Kidney (tissue), 22 donors: ENCODE measurements at places on chromosomes 11 and 22.
A peak's percentile ranks its signal among the peaks of the same experiment; 100 is the strongest.

GRCh38 chr22:49983148-49984042, 22.8 kb downstream of the PIM3 start:
- DNase-seq: no peak

GRCh38 chr11:97332271-97332670, 942.5 kb downstream of the JRKL start:
- no peak for DNase-seq

GRCh38 chr11:132278801-132279574, 908.6 kb downstream of the NTM start:
- peak; percentile 49 for DNase-seq

DNA sequence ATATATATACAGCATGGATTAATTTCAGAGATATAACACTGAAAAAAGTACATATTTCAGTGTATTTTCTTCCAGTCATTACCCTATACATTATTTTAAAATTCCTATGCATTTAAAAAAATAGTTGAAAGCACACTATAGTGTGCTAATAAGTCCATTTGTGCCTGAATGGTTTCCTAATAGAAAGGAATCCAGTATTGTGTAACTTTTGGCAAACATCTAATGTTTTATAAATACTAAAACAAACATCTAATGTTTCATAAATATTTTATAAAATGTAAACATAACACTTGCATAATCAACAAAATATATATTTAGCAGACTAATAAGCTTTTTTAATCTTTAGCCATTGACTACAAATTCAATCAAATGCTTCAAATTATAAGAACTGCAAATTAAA, 126.6 kb upstream of the FIBIN start:
- no peak for DNase-seq

- no peak for DNase-seq
Observed at GRCh38 chr11:70669871-70670675, 271.7 kb downstream of the CTTN start.

DNA sequence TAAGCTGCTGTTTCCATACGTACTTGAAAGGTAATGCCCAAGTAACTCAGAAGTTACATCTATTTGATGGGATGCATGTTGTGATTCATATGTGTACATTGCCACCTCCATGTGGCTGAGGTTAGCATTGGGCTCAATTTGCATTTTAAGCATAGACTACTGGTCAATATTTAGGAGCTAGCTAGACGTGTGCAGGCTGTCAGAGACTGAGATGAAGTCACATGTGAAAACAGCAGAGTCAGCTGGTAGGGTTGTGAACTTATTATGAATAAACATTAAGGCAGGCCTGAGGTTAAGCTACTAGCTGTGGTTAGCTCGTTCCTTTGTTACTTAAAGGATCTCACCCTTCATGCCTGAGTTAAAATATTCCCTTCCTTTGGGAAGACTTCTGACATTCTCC, 114.5 kb upstream of the MTNR1B start:
- no peak for DNase-seq

GRCh38 chr22:30841273-30841672, 127.3 kb downstream of the MORC2 start:
- no peak for DNase-seq

DNA sequence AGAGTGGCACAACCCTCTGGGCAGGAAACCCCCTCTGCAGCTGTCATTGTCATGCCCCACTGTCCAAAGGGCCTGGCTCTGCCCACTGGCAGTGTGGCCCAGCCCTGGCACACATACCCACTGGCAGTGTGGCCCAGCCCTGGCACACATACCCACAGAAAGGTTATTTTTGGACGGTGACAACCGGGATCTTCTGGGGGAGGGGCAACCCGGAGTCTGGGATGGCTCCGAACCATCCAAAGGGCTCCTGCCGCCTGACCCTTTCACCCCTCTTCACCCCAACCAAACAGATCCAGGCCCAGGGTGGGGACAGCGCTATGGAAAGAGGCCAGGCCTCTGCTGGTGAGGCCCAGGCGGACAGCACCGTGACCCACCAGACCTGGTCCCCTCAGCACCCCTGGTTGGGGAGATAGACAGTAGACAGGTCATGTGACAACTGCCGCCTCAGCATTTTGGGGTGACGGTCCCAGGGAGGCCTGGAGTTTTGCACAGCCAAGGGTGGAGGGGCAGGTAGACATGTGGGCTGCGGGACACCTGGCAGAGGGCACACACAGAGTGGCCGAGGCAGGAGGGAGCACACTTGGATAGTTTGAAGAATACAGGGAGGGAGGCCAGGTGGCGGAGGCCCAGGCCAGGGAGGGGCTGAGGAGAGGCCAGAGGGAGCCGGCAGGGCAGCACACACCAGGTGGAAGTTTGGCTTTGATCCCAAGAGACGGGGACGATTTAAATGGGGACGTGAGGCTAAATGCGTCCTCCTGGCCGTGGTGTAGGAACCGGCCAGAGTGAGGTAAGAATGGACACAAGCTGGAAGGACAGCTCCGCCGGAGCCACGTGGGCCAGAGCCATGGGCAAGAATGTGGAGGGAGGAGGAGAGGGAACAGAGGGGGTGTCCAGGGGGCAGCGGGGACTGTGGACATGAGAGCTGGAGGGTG, 2.9 kb downstream of the MAPK12 start:
- no peak for DNase-seq

GRCh38 chr11:103709371-103709770, 327.1 kb upstream of the DDI1 start:
- DNase-seq: no peak

GRCh38 chr22:22002526-22003055, 20.0 kb upstream of the TOP3B start:
- DNase-seq: no peak

DNA sequence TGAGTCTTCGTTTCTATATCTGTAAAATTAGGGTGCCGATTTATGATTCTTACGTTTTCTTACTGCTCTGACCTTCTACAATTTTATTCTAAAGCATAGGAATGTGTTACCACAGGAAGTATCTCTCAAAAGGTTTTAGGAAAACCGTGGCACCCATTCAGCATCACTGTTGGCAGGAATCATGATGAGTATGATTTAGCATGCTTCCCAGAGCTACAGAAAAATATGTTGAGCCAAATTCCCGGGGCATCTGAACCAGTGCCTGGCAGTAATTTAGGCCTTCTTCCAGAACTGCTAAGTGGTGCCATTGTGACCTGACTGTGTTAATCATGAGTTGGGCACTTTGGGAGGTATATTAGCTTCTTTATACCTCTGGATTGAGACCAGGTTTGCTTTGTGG, 605.0 kb upstream of the RAG2 start:
- DNase-seq: no peak

DNA sequence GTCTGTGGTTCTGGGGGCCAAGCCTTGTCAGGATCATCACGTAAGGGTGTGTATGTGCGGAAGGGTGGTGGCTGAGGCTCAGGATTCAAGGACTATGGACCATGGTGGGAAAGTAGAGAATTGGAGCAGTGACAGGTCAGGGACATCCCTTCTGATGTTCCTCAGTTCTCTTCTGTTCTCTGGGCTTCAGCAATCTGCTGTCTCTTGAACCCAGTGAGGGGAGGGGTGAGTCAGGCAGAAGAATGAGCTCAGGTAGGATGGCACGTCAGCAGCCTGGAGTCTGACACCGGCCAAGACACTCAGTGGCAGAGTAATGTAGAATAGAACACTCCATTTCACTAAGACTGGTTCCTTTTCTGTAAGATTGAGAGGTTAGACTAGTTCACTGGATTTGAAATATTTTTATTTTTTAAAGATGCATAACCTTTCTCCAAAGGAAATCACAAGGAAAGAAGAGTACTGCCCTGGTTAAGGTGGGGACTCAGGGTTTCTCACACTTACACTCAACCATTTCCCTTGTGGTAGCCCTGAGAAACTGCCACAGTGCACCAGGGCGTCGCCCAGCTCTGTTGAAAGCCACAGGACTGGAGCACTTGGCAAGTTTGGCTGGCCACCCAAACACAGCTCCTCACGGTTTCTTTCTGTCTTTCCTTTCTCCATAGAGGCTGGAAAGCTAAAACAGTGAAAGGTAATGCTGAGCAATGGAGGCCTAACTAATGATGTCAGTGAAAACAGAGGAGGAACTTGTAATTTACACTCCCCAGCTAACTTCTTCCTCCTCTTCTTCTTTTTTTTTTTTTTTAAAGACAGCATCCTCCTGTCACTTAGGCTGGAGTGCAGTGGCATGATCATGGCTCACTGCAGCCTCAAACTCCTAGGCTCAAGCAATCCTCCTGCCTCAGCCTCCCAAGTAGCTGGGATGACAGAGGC, 23.1 kb upstream of the MICAL2 start:
- no peak for DNase-seq

DNA sequence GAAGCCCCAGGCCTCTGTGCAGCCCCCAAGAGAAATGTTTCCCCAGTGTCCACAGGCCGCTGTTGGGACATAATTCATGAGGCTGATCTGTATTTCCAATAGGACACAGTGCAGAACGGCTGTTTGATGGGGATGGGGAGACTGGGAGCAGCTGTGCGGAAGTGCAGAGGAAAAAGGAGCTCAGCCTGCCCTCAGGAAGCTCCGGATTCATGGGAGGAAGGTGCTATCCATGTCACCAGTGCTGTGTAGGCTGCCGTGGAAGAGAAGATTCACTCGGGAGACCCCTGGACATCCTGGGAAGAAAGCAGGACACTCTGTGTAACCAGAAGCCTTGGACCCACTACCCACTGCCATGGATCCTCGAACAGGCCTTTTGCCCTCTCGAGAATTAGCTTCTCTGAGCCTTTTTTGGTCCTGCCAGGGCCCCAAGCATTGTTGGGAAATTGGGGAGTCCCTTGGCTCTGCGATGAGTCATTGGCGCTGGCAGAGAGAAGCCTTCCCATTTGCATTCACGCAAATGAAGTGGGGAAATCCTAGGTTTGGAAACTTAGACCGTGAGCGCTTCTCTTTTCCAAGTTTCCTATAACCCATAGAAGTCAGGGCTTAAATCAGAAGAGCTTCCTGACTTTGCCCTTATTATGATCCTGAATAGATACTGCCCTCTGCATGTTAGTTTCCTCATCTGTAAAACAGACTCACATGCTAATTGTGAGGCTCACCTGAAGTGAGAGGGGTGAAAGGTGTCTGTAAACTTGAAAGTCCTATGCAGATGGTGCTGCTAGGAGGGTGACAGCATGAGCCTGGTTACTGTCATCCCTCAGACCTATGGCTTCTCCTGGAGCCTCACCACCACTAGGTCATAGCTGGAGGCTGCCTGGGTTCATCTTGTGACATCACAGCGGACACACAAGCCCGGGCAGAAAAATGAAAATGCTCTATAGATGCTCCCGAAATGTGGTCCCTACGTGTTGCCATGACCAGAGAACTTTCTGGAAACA, 229.2 kb upstream of the B3GAT1 start:
- no peak for DNase-seq
